ENCODE measurements at places on chromosomes 4 and X. TPM values are rescaled to one million over a fixed set of nuclear protein-coding genes. Genes with fewer than 3 reads are reported as not detected.

DNA sequence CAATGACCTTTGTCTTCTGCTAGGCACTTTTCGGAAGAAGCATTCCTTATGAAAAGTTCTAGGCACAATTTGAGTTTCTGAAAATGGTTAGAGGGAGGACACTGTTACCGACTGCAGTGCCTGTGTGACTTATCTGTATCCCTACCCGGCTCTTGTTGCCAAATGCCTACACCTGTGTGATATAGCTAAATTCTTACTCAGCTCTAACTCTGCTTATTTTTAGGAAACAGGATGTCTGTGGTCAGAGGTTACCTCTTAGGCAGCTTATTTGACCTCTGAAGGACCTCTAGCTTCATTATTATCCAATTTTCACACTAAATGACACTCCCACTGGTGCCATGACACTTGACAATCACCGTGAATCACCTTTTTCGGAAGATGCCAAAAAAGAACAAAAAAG is 561.1 kb upstream of the SMIM31 start:
- no peak overlapping the region for H3K4me3 ChIP-seq
- DNase-seq: no peak
- no peaks in the 10 kb centered on the region for H3K4me1 ChIP-seq
- H3K36me3 ChIP-seq: no peaks in the 10 kb centered on the region
- H3K27me3 ChIP-seq: no peaks in the 10 kb centered on the region
- H3K27ac ChIP-seq: no peak overlapping the region

GRCh38 chr4:52172166-52172565 is 121.1 kb downstream of the SPATA18 start:
- no peak for DNase-seq
- no peak overlapping the region for H3K27ac ChIP-seq
- no peak overlapping the region for H3K4me3 ChIP-seq
- no peaks in the 10 kb centered on the region for H3K27me3 ChIP-seq
- H3K36me3 ChIP-seq: no peaks in the 10 kb centered on the region
- H3K4me1 ChIP-seq: peaks cover 8% of the 10 kb centered on the region

DNA sequence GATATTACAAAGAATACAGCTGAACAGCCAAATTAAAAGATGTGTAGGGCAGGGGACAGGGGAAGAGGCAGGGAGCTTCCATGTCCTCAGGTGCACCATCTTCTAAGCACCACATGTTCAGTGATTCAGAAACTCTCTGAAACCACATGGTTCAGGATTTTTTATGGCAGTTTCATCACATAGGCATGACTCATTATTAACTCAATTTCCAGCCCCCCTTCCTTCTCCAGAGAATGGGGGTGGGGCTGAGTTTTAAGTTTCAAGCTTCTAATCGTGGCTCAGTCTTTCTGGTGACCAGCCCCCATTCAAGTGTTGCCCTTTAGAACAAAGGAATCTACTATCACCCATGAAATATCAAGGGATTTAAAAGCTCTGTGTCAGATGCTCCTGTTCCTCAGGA is 317.8 kb upstream of the GALNT7 start:
- no peak overlapping the region for H3K4me3 ChIP-seq
- H3K36me3 ChIP-seq: no peaks in the 10 kb centered on the region
- H3K4me1 ChIP-seq: no peaks in the 10 kb centered on the region
- H3K27me3 ChIP-seq: no peaks in the 10 kb centered on the region

DNA sequence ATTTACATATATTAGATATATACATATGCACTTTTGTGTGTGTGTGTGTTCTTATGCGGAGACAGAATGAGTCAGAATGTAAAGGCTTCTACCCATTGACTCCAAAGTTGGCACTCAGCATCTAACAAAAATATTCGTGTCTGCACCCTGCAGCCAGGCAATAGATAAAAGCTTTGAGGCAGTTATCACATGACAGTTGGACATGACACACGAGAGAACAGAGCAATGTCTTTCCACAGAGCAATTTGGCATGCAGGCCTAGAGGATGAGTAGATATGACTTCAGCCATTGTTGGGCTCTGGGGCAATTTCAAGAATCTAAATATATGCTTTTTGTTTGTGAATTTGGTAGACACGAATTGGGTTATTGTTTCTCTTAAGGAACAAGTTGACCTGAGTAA is 391.2 kb downstream of the SLITRK2 start:
- no peak for DNase-seq
- no peaks in the 10 kb centered on the region for H3K4me1 ChIP-seq
- no peaks in the 10 kb centered on the region for H3K27me3 ChIP-seq
- H3K4me3 ChIP-seq: no peak overlapping the region
- no peak overlapping the region for H3K27ac ChIP-seq

- no peak overlapping the region for H3K27ac ChIP-seq
- no peaks in the 10 kb centered on the region for H3K36me3 ChIP-seq
Measured at GRCh38 chr4:1857931-1858330, 2.0 kb upstream of the LETM1 start.

- H3K36me3 ChIP-seq: no peaks in the 10 kb centered on the region
- H3K27ac ChIP-seq: no peak overlapping the region
- DNase-seq: no peak
- H3K27me3 ChIP-seq: no peaks in the 10 kb centered on the region
- peaks cover 3% of the 10 kb centered on the region for H3K4me1 ChIP-seq
Measured at GRCh38 chr4:81605271-81605670, 133.6 kb upstream of the RASGEF1B start.

DNA sequence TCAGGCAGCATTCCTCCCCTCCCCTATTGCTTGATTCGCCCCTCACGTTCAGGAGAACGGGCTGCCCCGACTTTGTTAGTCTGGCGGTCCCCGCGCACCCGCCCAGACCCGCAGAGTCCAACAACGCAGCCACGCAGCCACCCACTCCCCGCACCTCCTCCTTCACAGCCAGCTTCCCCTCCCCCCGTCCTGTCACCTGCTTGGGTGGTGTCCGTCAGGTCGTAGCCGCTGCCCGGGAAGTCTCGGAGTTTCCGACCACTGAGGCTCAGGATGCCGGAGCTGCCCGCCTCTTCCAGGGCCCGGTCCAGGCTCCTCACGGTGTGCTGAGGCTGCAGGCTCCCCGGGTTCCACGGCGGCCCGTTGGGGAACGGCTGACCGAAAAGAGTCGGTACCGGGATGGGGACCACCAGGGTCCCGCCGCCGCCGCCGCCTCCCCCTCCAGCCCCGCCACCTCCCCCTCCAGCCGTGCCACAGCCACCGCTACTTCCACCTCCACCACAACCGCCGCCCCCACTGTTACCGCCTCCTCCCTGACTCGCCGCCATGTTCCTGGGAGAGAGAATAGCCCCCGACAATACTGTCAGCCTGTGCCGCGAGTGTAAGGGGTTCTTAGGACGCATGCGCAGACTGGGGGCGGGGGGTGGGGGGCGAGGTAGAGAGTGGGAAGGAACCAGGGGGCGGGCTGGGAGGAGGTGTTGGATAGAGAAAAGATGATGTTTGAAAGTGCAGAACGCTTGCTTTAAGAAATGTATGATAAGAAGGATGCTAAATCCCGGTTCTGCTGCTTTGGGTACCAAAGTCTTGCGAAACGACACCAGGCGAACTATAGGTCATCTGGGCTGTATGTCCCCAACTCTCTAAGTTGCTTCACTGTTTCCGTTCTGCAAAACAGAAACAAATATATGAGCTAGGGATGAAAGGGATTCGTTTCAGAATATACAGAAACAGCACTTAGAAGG is at the start of gene LRCH2:
Gene LRCH2, minus strand, starts transcription at position 600 of the 959 bp plus-strand sequence. Its CDS starts 55 bp downstream, at position 545.
- no peaks in the 10 kb centered on the region for H3K36me3 ChIP-seq
- peak; percentile 68 for DNase-seq
- no peaks in the 10 kb centered on the region for H3K27me3 ChIP-seq

SMPX gene
- total RNA-seq: not detected

RHOH gene
- total RNA-seq: 8.8 TPM

TBX22 gene
- not detected for total RNA-seq

GABRG1 gene
- not detected for total RNA-seq

MYOZ2 gene
- total RNA-seq: 0.23 TPM

CYP2U1 gene
- total RNA-seq: 9.0 TPM
